ENCODE measurements at places on chromosomes 1 and 21.

- no peak for DNase-seq
Observed at GRCh38 chr1:32047701-32048100, 25.0 kb upstream of the TMEM39B start.

- DNase-seq = no peak
Observed at GRCh38 chr1:40155910-40156309, 5.3 kb upstream of the RLF start.

DNA sequence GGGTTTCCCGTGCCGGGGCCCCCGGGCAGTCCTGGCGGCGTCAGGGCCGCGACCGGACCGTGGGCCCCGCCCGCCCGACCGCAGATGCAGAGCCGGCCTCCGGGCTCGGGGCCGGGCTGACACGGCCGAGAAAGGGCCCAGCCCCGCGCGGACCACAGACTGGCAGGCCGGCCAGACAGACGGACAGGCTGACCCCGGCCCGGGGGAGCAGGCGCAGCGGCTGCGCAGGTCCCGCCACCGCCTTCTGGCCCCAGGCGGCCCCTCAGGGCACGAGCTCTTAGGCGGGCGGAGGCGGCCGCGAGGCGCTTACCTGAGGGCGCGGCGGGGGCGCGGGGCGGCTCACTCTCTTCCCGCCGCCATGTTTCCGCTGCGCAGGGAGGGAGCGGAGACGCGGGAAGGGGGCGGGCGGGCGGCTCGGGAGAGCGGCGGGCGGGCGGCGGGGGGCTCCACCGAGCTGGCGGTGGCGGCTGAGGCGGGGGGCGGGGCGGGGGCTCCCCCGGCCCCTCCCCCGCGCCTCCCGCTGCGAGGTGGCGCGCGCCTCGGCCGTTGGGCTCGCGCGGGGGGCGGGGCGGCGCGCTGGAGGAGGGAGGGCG, at the start of gene SCMH1:
Gene SCMH1, minus strand, starts transcription at position 558 of the 593 bp plus-strand sequence. CDS start 56,173 bp downstream, outside the sequence.
- DNase-seq = peak; percentile 59

DNA sequence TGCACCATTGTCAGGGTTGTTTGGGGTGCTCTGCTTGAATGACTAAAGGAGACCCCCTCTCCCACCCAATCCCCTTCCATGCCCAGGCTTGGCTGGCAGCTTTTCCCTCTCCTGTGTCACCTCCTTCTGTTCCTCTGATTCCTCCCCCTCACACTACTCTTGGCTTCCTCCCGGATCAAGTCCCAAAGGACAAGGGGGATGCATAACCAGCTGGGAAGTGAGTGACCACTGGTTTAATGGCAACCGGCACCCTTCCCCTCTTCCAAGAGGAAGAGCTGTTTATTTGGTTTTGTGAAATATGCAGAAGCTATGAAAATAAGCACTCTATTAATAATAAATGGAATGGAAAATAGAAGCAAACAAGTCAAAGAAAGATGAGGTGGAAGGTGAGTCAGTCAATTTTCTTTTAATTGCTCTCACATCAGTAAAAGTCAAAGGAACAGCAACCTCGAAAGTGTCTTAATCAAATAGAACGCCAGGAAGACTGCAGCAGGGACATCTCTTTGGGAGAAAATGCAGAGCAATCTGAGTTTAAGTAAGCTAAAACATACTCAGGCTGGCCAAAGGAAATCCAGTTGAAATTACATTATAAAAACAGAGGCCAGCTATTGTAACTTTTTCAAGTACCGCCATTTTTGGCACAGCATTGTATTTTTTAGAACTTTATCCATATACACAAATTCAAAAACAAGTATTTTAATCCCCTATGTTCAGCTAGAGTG, 322.5 kb downstream of the SIPA1L2 start:
- DNase-seq = no peak

GRCh38 chr1:53893999-53894636, at the start of gene DIO1:
TSS of gene DIO1 (plus strand) at chr1:53894187. CDS start at chr1:53894211, 24 bp downstream.
- no peak for DNase-seq

DNA sequence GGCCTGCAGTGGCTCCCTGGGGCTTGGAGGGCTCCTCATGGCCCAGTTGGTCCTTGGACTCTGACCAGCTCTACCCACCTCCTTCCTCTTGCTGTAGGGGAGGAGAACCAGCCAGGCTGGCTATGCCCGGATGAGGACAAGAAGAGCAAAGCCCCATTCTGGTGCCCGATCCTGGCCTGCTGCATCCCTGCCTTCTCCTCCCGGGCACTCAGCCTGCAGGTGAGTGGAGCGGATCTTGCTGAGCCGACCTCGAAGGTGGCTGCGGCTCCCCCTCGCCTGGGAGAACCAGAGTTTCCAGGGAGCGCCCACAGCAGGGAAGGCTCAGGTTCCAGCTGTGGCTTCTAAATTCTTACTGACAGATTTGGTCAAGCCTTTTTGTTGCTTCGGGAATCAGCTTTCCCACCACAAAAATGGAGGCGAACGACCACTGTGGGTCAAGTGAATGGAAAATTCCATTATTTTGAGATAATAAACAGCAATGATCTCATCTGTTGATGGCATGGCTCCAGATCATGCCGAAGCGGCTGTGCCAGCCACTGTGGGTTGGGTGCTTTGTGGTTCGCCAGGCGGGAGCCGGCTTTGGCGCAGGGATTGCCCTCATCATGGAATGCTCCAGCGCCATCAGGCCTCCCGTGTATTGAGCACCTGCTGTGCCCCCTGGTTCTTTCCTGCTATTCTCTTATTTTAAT, 106.5 kb upstream of the ACTL8 start:
- no peak for DNase-seq

DNA sequence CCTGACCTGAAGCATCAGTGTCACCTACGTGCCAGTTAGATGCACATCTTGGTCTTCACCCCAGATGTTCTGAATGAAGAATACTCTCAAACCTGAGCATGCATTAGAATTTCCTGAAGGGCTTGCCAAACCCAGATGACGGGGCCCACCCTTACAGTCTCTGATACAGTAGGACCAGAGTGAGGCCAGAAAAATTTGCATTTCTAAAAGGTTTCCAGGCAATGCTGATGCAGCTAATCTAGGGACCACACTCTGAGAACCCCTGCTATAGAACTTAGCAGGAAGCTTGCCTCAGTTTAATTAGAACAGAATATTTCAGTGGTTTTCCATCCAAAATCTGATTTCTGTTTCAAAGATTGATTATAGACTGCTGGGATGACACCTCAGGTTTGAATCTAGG, 9.9 kb upstream of the CTBS start:
- no peak for DNase-seq

DNA sequence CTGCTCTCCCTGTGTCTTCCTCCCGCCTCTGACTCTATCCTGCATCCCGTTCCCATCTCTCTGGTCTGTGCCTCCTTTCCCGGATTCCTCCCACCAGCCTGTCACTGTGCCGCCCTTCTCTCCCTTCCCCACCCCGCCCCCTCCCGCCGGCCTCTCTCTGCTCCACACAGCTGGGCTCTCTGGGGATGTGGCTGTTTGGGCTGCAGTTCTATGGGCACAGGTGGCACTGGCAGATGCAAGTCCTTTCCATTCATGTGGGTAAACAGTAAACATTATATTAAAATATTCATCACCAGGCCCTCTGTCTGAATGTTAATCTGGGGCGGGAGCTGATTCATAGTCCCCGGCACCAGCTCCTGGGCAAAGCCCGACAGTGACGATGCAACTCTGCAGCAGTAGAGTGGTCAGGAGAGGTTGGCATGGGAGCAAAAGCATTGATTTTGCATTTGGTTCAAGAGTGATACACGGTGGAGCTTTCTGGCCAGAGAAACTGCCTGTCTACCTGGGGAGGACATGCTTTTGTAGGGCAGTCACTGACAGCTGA, 249.3 kb downstream of the TNR start:
- DNase-seq = no peak

GRCh38 chr1:25209516-25209915, 22.8 kb downstream of the SYF2 start:
- no peak for DNase-seq

- DNase-seq = no peak
Observed at GRCh38 chr1:85356130-85356529, 79.7 kb upstream of the BCL10 start.

- DNase-seq = no peak
Observed at GRCh38 chr21:29074783-29075182, 1.3 kb upstream of the CCT8 start.

DNA sequence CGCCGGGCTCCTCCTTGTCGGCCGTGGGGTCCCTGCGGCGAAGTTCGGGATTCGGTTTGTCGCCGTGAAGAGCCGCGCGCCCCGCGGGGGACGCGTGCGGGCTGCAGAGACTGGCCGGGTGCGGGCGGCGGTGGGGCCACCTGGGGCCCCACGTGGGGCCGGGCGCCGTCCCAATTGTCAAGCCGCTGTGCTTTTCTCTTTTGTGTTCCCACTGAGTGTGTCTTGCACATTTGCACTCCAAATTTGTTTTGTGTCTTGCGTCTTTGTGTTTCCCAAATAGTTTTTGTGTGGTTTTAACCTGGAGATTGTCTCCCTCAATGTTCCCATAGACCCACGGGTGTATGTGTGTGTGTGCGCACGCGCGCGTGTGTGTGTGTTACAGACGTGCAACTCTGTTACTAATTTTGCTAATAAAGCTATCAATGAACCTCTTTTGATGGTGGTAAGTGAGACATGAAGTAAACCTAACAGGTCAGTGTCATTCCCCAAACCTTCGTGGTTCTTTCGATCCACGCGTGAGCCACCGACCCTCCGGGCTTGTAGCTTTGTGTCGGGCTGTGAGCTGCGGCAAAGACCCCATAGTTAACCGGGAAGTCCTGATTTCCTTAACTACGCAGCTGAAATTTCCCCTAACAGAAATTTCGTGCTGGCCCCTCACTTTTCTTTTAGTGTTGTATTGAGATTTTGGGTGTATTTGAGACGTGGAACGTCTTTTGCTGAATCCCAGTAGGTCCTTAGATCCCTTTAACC, 708 bp downstream of the PRDM2 start:
- peak; percentile 60 for DNase-seq

GRCh38 chr1:244919320-244920282, 55.3 kb upstream of the HNRNPU start:
- DNase-seq = no peak

DNA sequence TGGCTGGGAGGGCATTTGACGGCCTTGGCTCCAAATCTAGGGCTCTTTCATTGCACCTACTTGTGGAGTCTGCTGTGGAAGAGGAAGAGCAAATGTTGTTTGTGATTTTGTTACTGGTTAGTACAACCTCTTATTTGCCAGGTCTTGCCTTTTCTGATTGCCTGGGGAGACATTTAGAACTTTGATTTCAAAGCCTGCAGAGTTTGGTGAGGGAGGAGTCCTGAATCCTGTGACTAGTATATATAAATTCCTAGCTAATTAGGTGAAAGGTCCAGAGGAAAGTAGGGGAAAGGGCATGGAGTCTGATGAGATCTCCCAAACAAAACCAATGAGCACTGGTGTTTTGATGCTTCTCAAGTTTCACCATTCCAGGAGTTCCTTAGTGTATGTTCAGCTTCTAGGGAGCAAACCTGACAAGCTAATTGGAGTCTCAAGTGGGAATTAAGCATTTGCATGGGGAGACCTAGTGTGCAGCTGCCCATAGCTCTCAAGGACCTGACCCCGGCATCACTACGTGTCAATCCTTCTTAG, 5.1 kb upstream of the HMGCS2 start:
- no peak for DNase-seq

DNA sequence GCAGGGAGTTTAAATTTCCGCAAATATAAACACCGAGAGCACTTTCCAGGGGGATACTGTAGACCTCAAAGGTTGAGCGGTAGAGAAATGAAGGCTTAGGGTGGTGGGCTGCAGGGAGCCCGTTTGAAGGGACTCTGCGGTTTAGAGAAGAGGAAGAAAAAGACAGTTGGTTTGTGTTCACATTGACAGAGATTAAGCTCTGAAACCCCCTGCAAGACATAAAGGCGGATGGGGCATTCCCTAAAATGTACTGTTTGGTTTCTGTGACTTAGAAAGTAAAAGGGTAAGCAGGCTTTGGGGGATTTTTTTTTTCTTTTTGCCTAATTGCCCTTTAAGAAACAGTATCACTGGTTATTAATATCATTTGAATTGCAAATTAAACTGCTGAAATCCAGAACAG, 1.3 kb downstream of the KAZN start:
- no peak for DNase-seq

- no peak for DNase-seq
Observed at GRCh38 chr1:91777196-91777595, 108.8 kb downstream of the TGFBR3 start.

GRCh38 chr1:37958690-37959089, 11.8 kb upstream of the INPP5B start:
- DNase-seq = no peak

DNA sequence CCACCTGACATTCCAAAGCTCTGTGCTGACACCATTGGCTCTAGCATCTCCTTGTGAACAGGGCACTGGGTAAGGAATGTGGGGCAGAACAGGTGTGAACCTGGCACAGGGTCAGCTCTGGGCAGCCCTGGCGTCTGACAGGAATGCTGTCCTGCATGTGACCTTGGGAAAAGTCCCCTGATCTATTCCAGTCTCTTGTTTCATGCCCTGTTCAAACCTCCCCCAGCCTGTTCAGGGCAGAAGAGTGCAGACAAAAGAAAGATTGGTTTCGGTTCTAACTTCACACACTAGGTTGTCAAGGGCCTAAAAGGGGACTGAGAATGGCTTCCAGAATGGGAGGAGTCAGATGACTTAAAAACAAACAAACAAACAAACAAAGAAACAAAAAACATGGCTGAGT, 27.6 kb upstream of the SDHB start:
- no peak for DNase-seq

DNA sequence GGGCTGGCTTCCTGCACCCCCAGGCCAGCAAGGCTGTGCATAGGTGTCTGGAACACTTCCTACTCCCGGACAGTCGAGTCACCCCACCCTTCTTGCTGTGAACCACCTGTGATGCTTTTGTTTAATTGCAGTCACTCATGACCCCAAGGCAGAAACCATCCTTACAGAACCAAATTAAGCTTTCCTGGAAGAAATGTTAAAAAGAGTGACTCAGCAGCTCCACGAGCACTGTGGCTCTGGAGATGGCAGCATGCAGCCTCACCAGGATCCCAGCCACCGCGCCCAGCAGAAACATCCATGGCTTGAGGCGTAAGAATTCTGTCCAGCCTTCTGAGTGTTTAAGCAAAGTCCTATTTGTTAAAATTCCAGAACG, 28.8 kb downstream of the SNAP47 start:
- no peak for DNase-seq

GRCh38 chr21:35159881-35160280, 110.8 kb upstream of the RUNX1 start:
- no peak for DNase-seq

- no peak for DNase-seq
Observed at GRCh38 chr1:93729906-93730305, 48.3 kb upstream of the BCAR3 start.

- DNase-seq = no peak
Observed at GRCh38 chr1:4328402-4329071, 325.9 kb upstream of the AJAP1 start.

DNA sequence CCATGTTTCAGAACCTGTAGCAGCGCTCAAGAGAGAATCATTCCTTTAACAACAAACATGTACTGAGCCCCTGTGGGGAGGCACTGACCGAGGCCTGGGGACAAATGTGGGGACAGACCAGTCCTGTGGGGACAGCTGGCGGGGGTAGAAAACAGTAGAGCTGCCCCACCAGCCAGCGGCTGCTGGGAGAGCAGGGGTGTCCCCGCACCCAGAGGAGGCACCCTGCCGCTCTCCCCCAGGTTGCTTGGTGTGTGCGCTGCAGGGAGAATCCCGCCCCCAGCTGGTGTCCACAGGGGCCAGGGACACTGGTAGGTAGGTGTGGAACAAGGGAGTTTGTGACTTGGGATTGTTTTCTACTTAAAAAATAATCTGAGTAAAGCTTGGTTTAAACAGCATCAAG, 62.1 kb downstream of the ADARB1 start:
- DNase-seq = no peak

GRCh38 chr1:245742896-245743295, 588.1 kb downstream of the KIF26B start:
- DNase-seq = no peak
